ENCODE measurements at places on chromosomes 11 and 22. TPM values are rescaled to one million over a fixed set of nuclear protein-coding genes. Genes with fewer than 3 reads are reported as not detected.

Gene IL18BP
- 15.7 TPM for total RNA-seq

DNA sequence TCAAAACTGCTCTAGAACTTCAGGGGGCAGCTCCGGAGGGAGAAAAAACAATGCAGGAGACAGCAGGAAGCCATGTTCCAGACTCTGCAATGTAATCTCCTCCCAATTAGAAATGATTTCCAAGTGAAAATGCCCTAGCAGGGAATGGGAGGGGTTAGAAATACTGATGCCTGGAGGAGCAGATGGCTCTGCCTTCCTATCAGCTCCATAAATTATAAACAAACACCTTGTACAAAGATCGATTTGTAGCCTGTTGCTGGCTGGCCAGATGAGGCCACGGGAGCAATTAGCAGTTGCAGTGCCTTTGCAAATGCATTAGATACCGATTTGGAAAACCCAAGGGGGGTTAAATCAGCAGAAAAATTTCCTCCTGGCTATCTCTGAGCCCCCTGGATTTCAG lies 46.6 kb upstream of the CHRM4 start:
- H3K4me3 ChIP-seq: no peak overlapping the region
- no peak overlapping the region for H3K27ac ChIP-seq
- no peak for DNase-seq
- H3K27me3 ChIP-seq: no peaks in the 10 kb centered on the region

Gene GSTT2B
- total RNA-seq: not detected

DNA sequence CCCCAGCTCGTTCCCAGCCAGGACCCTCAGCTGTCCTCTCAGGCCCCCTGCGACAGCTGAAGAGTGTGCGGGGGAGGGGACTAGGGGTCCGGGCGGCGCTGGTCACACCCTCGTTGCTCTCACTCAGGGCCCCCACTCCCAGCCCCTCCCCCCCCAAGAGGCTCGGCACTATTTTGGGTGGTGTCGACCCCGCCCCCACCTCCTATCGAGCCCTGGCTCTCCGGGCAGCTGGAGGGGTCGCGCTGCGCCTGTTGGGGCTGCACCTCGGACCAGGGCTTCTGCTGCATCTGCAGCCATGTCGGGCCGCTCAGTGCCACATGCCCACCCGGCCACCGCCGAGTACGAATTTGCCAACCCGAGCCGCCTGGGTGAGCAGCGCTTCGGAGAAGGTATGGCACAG lies at the start of gene HSPB2:
Gene HSPB2, plus strand, starts transcription at position 200 of the 400 bp plus-strand sequence. Its CDS starts 96 bp downstream, at position 296.
- no peak within 1 kb of the TSS for H3K4me3 ChIP-seq
- H3K27ac ChIP-seq: peak within 1 kb of the TSS; percentile 46
- no peak for DNase-seq
- peaks cover 22% of the 10 kb centered on the region for H3K4me1 ChIP-seq

DNA sequence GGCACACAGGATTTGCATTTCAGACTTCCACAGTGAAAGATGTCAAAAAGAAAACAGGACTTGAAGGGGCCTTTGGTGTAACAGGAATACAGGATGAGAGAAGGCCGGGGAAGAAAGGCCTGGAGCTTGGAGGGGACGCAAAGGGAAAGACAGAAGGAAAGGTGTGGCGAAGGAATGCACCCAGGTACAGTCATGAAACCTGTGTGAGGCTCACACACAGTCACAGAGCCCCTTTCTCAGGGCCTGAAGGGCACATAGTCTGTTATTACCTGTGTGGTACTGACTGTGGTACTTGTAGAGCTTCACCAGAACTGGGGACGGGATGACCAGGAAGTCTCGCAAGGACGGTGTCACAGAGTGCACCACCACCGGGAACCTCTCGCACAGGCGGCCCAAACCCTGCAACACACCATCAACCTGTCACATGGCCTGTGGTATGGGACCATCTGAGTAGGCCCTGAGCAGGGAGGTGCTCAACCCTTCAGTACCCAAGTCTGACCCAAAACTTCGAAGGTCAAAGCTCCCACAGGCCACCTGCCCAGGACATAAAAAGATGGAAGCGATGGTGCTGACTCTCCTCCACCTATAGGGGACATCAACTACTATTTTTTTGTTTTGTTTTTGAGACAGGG lies 29.1 kb downstream of the SERPIND1 start:
- H3K36me3 ChIP-seq: peaks cover 32% of the 10 kb centered on the region
- no peak overlapping the region for H3K27ac ChIP-seq
- H3K4me1 ChIP-seq: peaks cover 5% of the 10 kb centered on the region
- no peaks in the 10 kb centered on the region for H3K27me3 ChIP-seq

DNA sequence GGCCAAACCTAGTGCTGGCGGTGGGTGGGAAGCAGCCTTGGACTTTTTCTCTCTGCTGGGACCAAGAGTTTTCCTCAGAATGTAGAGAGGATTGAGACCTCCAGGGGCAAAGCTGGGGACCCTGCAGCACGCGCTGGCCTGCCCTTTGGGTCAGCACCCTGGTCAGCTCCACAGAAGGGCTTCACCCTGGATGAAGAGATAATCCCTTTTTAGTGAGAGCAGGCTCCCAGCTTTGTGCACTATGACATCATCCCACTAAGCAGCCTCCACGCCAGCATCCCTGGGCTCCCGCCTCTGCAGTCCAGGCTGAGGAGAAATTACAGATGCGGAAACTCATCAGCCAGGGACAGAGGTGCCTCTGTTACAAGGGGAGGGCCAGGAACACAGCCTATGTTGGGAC lies 23.5 kb downstream of the DRICH1 start:
- H3K36me3 ChIP-seq: no peaks in the 10 kb centered on the region
- peaks cover 4% of the 10 kb centered on the region for H3K4me1 ChIP-seq
- H3K27ac ChIP-seq: no peak overlapping the region
- H3K4me3 ChIP-seq: no peak overlapping the region
- DNase-seq: no peak

GRCh38 chr11:66317322-66317722 lies 478 bp upstream of the CD248 start:
- H3K4me1 ChIP-seq: peaks cover 29% of the 10 kb centered on the region
- H3K36me3 ChIP-seq: no peaks in the 10 kb centered on the region
- H3K27me3 ChIP-seq: peaks cover 3% of the 10 kb centered on the region
- peak overlapping the region; percentile 78 for H3K4me3 ChIP-seq
- H3K27ac ChIP-seq: peak overlapping the region; percentile 62
- no peak for DNase-seq

Gene GRAP2
- total RNA-seq: 0.24 TPM

GRCh38 chr11:78363024-78363619 lies 54.5 kb downstream of the GAB2 start:
- peaks cover 28% of the 10 kb centered on the region for H3K4me1 ChIP-seq
- H3K27me3 ChIP-seq: no peaks in the 10 kb centered on the region
- no peak overlapping the region for H3K27ac ChIP-seq

- no peak overlapping the region for H3K4me3 ChIP-seq
- H3K27me3 ChIP-seq: peaks cover 29% of the 10 kb centered on the region
- H3K27ac ChIP-seq: no peak overlapping the region
- H3K36me3 ChIP-seq: no peaks in the 10 kb centered on the region
- peaks cover 44% of the 10 kb centered on the region for H3K4me1 ChIP-seq
Observed at GRCh38 chr22:26890870-26891269, 233.5 kb downstream of the MIAT start.

- no peaks in the 10 kb centered on the region for H3K4me1 ChIP-seq
- DNase-seq: peak; percentile 36
- no peaks in the 10 kb centered on the region for H3K36me3 ChIP-seq
- H3K27me3 ChIP-seq: peaks cover 20% of the 10 kb centered on the region
Observed at GRCh38 chr11:8252388-8252787, 11.3 kb downstream of the LMO1 start.

Gene IGSF9B
- 10.6 TPM for total RNA-seq

DNA sequence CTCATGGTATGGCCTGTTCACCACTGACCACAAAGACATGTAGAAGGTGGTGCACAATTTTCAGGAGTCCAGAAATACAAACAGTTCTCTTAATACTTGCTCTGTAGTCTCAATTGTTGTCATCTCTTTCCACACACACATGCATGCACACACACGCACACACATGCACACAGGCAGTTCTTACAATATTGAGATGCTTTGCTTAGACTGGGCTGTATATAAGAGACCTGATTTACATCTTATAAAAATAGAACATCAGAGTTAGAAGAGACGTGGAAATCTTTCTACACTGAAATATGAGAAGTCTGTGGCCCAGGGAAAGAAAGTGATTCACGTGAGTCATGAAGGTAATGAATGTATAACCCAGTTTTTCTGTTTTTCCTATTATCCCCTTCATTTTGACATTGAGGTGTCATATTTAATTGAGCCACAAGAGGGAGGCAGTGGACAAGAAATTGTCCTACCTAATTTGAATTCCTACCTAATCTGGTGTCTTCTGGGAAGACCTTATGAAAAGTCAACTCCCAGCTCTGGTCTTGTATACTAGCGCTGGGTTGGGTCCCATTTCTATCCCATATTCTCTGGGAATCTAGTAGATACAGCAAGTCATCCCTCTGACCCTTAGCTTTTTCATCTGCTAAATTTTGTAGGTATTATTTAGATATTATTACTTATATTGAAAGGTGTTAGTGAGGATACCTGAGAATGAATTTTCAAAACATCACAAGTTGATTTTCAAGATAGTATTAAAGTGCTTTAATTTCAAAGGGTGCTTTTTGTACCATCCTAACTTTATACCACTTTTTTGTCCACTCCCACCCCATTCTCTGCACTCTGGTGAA lies 14.9 kb upstream of the MS4A4A start:
- no peak overlapping the region for H3K27ac ChIP-seq
- H3K36me3 ChIP-seq: no peaks in the 10 kb centered on the region
- H3K4me1 ChIP-seq: no peaks in the 10 kb centered on the region
- peaks cover 9% of the 10 kb centered on the region for H3K27me3 ChIP-seq
- H3K4me3 ChIP-seq: no peak overlapping the region
- no peak for DNase-seq

Gene HPX
- total RNA-seq: 1.5 TPM

DNA sequence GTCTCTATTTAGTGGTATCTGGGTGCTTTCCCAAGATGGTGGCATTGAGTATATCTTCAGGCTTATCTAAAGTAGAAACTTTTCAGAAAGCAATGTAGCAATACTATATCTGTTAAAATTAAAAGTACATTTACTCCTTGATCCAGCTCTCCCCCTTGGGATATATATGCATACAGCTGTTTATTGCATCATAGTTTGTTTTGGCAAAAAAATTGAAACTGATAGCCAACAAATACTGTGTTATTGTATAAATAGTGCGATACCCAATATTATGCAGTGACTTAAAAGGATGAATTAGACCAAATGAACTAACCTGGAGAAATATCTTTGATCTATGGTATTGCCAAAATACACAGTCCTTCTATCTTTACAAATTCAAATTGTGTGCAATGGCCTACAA lies 8.4 kb upstream of the OR10A3 start:
- DNase-seq: no peak
- H3K27ac ChIP-seq: no peak overlapping the region
- H3K36me3 ChIP-seq: no peaks in the 10 kb centered on the region
- no peak overlapping the region for H3K4me3 ChIP-seq
- H3K4me1 ChIP-seq: no peaks in the 10 kb centered on the region
- H3K27me3 ChIP-seq: peaks cover 3% of the 10 kb centered on the region

Gene MN1
- 1.7 TPM for total RNA-seq

DNA sequence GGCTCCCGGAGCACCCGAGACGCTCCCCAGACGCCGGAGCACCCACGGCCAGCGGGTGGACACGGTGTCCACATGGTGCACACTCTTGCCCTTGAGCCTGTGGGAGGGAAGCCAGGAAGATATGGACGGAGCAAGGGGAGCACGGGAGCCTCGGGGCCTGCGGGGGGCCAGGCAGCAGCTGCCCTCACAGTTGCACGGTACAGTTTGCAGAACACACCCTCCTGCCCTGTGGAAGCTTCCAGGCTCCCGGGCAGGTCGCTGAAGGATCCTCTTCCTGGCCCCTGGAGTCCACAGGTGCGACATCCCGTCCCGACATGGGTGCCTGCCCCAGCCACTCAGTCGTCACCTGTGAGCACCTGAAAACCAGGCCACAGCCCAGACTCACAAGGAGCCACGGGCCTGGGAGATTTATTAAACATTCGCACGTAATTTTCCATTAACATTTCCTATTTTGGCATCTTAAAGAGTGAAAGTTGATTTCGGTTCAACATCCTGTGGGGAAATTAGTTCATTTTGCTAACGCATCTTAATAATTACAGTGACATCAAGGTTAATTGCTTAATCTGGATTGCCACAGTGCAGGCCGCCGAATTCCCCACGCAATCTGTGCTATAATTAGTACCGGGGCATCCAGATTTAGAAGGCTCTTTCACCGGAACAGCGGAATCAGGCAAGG lies 253.3 kb downstream of the BRD1 start:
- no peaks in the 10 kb centered on the region for H3K36me3 ChIP-seq
- peak; percentile 50 for DNase-seq
- H3K27me3 ChIP-seq: no peaks in the 10 kb centered on the region
- H3K27ac ChIP-seq: no peak overlapping the region
- H3K4me3 ChIP-seq: no peak overlapping the region

- H3K4me3 ChIP-seq: peak overlapping the region; percentile 51
- no peak for DNase-seq
- H3K36me3 ChIP-seq: no peaks in the 10 kb centered on the region
- H3K27ac ChIP-seq: peak overlapping the region; percentile 57
- no peaks in the 10 kb centered on the region for H3K27me3 ChIP-seq
Observed at GRCh38 chr11:121741761-121742361, 289.1 kb upstream of the SORL1-AS1 start.
